GM18507 (cell line): ENCODE measurements at places on chromosomes 3 and 15.

DNA sequence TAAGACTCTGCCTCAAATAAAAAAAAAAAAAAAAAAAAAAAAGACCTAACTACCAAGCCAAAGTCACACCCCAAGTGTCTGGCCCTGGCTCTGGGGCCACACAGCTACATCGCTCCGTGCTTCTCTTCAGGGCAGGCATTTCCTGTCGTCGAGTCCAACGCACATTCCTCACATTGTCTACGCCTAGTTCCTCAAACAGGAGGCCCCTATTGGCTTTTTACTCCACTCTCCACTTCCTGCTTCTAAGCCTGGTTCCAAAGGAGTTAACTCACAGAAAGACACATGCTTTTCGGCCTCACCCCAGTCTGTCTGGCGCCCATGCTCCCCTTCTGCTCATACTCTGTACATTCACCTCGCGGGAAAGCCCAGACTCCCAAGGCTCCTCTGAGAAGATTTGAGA, 28.8 kb downstream of the KNG1 start:
- DNase-seq: no peak

DNA sequence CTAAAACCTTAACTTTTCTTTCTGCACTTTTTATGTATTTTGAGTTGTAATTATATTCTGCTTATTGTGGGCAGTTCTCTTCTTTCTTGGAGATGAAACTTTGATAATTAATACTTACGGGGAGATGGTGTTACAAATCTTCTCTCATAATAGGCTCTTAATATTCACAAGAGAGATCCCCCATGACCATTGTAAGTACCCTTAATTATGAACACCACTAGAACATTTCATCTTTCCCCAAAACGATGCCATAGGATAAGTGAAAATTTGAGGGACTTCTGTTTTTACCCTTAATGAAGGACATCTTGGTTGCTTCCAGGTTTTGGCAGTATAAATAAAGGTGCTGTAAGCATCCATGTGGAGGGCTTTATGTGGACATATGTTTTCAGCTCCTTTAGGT, 60.7 kb downstream of the PIAS1 start:
- DNase-seq: no peak

- DNase-seq: no peak
Observed at GRCh38 chr3:191019855-191020254, 157.4 kb upstream of the GMNC start.

GRCh38 chr15:78098131-78098755, 5.9 kb downstream of the SH2D7 start:
- DNase-seq: no peak

DNA sequence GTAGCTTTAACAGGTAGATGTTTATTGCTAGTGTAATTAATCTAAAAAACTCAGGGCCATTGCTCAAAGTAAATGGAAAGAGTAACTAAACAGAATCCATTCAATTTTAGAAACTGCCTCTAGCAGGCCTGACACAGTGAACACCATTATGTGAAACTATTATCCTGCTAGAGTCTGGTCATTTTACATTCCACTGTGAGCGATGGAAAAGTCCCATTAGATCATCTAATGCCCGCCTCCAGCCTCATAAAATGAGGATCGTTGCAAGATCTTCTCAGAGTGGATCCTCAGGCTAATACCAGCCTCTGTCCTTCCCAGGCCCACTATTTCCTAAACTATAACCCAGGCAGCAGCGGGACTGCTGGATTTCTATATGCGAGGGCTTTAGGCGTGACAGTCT, 107.7 kb downstream of the WDR76 start:
- no peak for DNase-seq

- no peak for DNase-seq
Observed at GRCh38 chr3:196849180-196849741, 18.5 kb upstream of the SENP5 start.

DNA sequence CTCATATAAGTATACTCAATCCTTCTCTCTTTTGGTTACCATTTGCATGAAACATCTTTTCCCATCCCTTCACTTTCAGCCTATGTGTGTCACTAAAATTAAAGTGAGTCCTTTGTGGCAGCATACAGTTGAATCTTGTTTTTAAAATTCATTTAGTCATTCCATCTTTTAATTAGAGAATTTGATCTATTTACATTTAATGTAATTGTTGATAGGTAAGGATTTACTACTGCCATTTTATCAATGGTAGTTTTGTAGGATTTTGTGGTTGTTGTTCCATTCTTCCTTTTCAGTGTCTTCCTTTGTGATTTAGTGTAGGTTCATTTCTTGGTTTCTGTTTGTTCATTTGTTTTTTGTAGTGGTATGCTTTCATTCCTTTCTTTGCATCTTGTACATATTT, 191.9 kb upstream of the CTNNB1 start:
- no peak for DNase-seq

DNA sequence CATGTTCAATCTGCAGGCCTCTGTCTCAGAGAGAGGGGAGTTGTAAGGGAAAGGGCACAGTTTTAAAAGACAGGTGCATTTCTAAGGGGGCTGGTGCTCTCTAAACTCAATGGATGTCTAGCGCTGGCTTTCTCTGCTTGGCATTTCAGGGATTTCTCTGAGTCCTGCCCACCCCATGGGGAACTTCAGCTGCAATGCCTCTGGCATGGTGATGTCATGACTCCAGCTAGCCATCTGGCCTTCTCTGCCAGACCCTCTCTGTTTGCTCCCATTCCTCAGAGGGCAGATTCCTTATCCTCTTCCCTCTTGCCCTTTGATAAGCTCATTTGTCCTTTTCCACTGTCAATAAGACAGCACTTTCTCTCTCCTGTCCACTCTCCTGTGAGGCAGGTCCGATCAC, 40.8 kb downstream of the RPLP1 start:
- no peak for DNase-seq

GRCh38 chr3:38367779-38368178, 21.2 kb downstream of the XYLB start:
- no peak for DNase-seq

- DNase-seq: no peak
Observed at GRCh38 chr3:118228151-118228550, 806.5 kb downstream of the IGSF11 start.

GRCh38 chr15:82943176-82943575, 9.3 kb downstream of the HOMER2 start:
- no peak for DNase-seq

DNA sequence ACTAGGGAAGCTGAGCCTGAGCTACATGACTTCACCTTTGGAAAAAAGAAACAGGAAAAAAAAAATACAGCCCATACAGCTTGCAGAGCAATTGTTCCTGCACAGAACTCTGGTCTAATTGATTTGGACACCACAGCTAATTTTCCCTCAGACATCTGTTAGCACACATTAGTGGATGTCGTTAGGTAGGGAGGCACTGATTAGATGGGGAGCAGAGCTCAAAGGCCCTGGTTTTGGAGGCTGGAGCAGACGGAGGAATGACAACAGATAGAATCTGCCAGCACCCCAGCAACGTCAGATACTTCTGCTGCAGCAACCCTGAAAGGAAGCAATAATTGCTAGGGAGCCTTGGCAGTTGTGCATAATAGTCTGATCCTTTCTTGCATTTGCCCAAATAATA, 398.9 kb downstream of the LSAMP start:
- no peak for DNase-seq

DNA sequence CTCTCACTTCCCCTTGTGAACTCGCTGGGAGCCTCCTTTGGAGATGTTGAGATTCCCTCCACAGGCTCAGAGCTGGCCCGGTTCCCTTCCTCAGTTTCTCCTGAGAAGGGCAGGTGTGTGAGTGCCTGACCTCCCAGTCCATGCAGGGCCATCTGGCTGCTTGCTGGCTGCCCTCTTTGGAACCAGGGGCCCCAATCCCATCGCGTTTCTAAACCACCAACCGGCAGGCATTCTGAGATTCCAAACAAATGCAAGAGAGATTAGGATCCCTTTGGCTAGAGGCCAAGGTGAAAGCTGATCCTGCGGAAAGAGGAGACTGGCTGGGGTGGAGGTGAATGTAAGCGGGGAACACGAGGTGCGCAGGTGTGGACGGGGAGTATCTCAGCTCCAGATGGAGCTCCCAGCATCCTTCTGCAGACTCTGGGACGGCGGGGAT, 2.9 kb upstream of the PRRT3 start:
- no peak for DNase-seq

GRCh38 chr3:114404590-114404989, 110.8 kb downstream of the TIGIT start:
- no peak for DNase-seq

- DNase-seq: no peak
Observed at GRCh38 chr3:50090984-50091383, 2.3 kb downstream of the RBM5 start.

DNA sequence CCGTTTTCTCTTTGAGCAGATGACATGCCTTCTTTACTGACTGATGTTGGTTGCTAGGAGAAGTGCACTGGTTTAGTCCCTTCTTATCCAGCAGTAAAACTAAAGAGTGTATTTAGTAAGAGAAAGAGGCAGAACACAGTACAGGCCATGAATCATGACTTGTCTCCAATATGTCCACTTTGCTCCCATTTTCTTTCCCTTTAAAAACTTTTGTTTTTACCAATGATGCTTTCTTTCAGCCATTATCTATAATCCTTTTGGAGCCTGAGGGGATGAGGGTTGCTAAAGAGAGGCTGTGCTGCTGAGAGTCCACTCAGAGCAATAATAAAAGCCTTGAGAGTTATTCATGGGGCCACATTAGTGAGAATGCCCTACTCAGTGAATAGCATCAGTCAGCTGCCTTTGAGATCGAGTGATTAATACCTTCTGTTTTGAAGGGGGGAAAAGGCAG, 12.2 kb downstream of the ROBO2 start:
- no peak for DNase-seq

DNA sequence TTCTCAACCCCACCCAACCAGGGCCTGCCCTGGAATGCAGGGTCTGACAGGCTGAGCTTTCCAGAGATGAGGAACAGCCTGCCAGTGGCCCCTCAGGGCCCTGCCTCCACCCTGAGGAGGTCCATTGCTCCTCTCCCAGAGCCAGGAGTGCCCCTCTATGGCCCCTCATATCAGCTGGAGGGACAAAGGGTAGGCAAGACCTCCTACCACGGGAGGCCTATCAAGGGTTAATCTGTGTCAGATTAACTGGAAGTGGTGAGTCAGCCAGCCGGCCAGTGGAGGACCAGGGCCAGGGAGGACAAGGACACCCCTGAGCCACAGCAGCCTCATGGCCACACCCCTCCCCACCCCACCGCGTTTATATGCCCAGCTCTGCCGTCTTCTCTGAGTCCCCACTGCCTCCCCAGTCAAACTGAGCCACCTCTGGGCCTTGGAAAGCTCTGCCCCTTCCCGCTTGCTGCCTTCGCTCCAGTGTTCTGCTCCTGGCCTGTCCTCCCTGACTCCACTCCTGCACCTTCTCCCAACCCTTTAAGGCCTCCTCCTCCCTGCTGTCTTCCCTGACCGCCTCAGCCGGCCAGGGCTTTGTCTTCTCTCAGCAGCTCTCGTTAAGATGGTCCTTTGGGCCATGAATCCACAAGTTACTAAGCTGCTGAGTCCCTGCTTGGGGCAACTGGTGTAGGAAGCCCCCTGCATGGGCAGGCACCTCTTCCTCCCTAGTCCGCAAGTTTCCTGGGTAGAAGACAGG, 6.5 kb downstream of the CCDC33 start:
- no peak for DNase-seq

- no peak for DNase-seq
Observed at GRCh38 chr15:101152914-101153313, 98.9 kb downstream of the CHSY1 start.

DNA sequence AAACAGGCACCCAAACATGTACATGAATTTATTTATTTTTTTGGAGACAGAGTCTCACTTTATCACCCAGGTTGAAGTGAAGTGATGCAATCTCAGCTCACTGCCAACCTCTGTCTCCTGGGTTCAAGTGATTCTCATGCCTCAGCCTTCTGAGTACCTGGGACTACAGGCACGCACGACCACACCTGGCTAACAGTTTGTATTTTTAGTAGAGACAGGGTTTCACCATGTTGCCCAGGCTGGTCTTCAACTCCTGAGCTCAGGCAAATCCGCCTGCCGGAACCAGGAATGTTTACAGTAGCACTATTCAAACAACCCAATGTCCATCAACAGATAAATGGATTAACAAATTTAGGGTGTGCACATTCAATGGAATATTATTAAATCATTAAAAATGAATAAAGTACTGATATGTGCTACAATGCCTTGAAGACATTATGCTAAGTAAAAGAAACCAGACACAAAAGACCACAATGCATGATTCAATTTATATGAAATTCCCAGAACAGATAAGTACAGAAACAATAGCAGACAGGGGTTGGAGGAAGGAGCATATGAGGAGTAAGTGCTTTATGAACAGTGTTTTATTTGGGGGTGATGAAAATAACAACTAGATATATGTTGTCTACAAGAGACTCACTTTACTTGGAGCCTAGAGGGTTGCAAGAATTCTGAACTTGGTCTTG, 1.3 kb downstream of the LEO1 start:
- DNase-seq: no peak

GRCh38 chr3:31448882-31449243, 83.9 kb upstream of the STT3B start:
- DNase-seq: no peak

DNA sequence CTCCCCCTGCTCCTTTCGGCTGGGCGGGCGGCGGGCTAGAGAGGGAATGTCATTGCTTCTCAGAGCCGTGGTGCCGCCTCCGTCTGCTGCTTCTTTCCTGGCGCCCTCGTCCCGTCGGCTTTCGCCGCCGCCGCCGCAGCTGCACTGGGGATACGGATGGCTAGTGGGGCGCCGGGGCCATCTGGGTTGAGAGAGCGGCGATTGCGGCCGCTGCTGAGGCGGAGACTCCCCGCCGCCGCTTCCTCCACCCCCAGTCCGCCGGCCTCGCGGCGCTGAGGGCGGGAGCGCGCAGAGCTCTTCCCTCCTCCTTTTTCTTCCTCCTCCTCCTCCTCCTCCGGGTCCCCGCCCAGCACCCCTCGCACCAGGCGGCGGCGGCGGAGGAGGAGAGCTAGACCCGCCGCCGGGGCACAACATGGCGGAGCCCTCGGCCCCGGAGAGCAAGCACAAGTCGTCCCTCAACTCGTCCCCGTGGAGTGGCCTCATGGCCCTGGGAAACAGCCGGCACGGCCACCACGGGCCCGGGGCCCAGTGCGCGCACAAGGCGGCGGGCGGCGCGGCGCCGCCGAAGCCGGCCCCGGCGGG, at the start of gene STT3B:
Gene STT3B (plus strand): TSS at position 339 of the 582 bp plus-strand sequence. CDS start 74 bp downstream, at position 413.
- DNase-seq: peak; percentile 28

DNA sequence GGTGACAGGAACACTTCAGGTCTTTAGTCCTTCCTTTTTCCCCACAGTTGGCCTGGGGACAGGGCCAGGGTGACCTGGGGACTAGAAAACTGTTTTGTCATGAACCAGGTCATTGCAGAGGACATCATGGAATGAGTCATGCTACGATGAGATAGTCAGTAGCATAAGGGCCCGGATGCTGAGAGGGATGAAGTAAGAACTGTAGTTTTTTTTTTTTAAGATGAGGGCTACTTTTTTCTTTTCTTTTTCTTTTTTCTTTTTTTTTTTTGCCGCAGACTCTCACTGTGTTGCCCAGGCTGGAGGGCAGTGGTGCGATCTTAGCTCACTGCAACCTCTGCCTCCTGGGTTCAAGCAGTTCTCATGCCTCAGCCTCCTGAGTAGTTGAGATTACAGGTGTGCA, 8.0 kb downstream of the MAP2K5 start:
- no peak for DNase-seq

- DNase-seq: no peak
Observed at GRCh38 chr3:147773116-147773630, 364.0 kb downstream of the ZIC1 start.

- no peak for DNase-seq
Observed at GRCh38 chr3:136835089-136835812, 16.3 kb downstream of the SLC35G2 start.

GRCh38 chr3:65284961-65285360, 597.2 kb upstream of the ADAMTS9 start:
- no peak for DNase-seq
